ENCODE measurements at places on chromosomes 2 and 18. TPM values are rescaled to one million over a fixed set of nuclear protein-coding genes. Genes with fewer than 3 reads are reported as not detected.

Gene FOSL2
- 4.5 TPM for total RNA-seq

Gene MRO
- total RNA-seq: 0.67 TPM

Gene SPATA3
- not detected for total RNA-seq

Gene CERKL
- total RNA-seq: not detected

Gene CD28
- total RNA-seq: not detected

Gene TMEM169
- total RNA-seq: 2.5 TPM

DNA sequence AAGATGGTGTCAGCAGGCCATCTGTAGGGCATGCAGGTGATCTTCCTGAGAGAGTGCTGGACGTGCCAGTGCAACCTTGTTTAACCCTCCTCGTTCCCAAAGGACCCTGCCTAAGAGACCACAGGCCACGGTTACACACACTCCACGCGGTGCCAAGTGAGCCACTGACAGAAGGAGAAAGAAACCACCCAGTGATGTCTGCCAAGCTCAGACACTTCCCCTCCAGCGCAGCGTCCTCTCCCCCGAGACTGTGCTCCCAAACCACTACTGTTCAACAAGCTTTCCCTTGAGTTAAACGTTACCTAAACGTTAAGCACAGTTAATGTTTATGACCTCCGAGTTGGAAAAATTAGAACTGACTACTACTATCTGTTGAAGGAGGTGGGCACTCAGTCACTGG, 119.1 kb upstream of the NCK2 start:
- DNase-seq: no peak

DNA sequence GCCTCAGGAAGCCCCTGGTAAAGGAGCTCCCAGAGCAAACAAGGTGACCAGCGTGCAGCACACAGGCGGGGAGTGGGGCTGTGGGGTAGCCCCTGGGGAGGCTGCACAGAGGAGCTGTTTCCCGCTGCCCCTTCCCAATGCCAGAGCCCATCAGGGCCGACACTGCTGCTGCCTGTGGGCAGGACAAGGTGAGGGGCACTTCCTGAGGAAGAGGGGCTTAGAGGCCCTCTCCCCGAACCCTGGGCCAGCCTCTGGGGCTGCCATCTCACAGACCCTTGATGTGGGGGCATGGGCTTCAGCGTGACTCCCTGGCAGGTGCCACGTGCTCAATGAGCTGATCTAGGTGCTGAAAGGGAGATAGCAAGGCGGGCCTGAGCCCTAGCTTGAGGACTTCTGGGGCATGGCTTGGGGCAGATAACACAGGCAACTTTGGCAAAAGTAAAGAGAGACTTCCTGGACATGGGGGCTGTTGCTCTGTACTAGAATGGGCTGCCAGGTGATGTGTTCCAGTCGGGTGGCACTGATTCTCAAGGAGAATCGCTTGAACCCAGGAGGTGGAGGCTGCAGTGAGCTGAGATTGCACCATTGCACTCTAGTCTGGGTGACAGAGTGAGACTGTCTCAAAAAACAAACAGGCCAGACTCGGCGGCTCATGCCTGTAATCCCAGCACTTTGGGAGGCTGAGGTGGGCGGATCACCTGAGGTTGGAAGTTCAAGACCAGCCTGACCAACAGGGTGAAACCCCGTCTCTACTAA, 9.9 kb upstream of the KLF11 start:
- no peak for DNase-seq

- no peak for DNase-seq
Measured at GRCh38 chr2:203846490-203847105, 21.0 kb upstream of the CTLA4 start.

GRCh38 chr2:236981701-236982485, 103.8 kb upstream of the COPS8 start:
- DNase-seq: no peak

DNA sequence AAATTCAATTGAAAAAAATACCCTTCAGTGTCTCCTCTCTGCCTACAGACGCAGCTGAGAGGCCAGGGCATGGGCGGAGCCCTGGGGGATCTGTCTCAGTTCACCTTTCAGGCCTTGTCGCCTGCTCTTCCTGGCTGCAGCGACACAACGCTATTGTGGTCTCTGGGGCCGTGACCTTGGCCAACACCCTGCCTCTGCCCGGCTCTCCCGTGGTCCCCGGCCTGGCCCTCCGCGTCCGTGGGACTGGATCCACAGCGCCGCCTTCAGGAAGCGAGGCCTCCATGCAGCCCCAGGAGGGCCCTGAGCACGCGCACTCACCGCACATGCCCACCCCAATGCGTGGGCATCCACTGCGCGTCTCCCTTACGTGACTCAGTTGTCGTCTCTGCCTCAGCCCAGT, 81.1 kb downstream of the MRPS9 start:
- no peak for DNase-seq

GRCh38 chr2:238202326-238203093, 985 bp downstream of the ILKAP start:
- no peak for DNase-seq

GRCh38 chr2:217939629-217940245, 63.1 kb downstream of the TNS1 start:
- no peak for DNase-seq

DNA sequence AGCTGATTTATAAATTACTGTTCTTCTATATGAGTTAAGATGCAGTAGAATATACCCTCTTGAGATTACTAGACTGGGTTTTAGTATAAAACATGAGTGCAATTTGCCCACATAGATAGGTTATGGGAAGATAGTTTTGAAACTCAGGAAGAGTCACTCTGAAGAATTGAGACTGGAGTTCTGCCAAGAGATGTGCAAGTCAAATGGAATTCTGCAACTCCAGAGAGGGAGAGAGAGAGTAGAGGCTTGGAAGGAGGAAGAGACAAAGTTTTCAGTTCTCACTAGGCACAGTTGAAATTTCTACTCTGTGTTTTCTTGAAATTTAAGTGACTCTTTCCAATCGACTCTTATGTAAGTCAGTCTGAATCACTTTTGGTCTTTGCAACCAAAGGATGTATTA, 878.8 kb downstream of the TSN start:
- DNase-seq: no peak

- DNase-seq: no peak
Measured at GRCh38 chr18:44564922-44565321, 115.8 kb upstream of the SETBP1 start.

DNA sequence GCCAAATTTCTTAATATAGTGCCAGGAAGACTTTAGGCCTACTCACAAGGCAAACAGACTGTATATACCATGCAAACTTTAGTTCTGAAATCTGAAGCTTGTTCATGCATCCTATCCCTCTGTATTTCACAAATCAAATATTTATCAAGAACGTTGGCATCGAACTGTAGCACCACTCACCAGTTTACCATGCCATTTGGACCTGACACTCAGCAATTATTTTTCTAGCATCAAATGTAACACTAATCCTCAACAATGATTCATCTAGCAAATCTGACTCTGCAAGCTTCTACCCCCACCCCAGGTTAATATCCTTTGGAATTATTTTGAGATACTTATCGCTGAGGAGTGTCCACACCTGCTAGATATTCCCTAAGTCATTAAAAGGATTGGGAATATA, 1506.6 kb downstream of the LRP1B start:
- no peak for DNase-seq

- no peak for DNase-seq
Measured at GRCh38 chr2:173851141-173851641, 114.0 kb downstream of the SP3 start.

- no peak for DNase-seq
Measured at GRCh38 chr2:48717846-48718245, 37.7 kb downstream of the LHCGR start.

DNA sequence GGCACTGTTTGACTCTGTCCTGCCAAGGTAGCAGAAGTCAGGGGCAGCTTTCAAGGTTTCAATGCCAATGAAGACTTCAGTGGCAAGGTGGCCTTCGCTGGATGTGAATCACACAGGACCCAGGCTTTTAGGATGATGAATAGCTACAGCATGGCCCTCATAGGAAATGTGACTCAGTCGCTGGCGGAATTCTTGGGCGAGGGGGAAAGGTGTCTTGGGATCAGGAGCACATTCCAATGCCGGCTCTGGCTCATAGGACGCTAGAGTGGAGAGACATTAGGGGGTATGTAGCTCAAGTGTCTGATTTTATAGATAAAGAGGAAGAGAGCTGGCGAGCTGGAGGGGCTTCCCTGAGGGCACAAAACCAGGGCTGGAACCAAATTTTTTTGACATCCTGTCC, 68.6 kb downstream of the SMIM21 start:
- DNase-seq: no peak
